ENCODE measurements at places on chromosomes 7 and 10.

DNA sequence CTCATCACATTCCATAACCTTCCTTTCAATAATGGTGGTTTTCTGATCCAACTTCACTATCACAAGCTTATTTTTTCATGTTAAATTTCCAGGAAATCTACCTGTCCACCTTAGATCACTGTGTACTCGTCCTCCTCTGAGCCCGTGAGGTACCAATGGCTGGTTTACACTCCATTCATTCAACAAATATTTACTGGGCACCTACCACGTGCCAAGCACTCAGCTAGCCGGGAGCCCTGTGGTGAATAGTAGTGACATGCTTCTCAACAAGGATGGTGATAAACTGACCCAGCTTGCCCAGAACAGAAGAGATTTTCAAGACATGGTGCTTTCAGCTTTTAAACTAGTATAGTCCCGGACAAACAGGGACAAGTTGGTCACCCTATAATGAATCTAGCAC is 98.2 kb downstream of the FAM204A start:
- DNase-seq = no peak

GRCh38 chr7:111393011-111393754 is 169.1 kb downstream of the IMMP2L start:
- DNase-seq = no peak

GRCh38 chr7:36084485-36085091 is 68.5 kb upstream of the EEPD1 start:
- DNase-seq = no peak

DNA sequence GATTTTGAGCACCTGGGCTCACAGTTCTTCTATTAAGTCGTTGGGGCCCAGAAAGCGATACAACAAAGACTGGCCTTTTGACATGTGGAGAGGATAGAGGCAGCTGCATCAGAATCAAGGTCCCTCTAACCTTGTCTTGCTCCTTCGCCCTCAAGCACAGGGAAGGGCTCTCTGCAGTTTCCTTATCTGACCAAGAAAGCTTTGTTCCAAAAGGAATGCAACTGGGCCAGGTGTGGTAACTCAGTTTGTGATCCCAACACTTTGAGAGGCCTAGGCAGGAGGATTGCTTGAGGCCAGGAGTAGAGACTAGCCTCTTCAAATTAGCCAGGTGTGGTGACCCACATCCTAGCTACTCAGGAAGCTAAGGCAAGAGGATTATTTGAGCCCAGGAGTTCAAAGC is 32.2 kb downstream of the SVOPL start:
- no peak for DNase-seq

GRCh38 chr7:134818613-134819345 is 39.3 kb downstream of the CALD1 start:
- no peak for DNase-seq

GRCh38 chr10:48462482-48463020 is 142.3 kb downstream of the ARHGAP22 start:
- no peak for DNase-seq

DNA sequence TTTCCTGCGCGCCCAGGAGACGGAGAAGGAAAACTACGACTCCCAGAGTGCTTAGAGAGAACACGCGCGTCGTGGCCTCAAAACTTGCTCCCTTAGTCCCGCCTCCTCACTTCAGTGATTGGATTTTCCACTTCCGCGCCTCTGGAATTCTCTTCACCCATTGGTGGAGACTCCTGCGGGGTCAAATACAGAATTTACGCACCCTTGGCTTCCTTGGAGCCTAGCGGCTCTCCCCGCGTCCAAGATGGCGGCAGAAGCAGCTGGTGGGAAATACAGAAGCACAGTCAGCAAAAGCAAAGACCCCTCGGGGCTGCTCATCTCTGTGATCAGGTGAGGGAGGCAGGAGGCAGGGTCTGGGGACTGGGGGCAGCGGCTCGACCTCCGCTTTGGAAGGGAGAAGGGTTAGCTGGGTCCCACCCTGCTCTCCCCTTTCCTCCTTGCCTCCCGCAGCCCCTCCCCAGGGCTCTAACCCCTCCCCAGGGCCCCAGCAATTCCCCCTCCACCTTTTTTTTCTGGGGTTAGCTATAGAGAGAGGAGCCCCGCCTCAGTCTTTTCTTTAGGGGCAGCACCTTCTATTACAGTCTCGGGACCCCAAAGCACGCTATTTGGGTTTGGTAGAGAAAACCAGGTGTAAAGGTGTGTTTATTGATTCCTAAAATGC is at the start of gene EXOC4:
TSS of gene EXOC4 (plus strand) at position 221 of the 661 bp plus-strand sequence.
- DNase-seq = peak; percentile 97

DNA sequence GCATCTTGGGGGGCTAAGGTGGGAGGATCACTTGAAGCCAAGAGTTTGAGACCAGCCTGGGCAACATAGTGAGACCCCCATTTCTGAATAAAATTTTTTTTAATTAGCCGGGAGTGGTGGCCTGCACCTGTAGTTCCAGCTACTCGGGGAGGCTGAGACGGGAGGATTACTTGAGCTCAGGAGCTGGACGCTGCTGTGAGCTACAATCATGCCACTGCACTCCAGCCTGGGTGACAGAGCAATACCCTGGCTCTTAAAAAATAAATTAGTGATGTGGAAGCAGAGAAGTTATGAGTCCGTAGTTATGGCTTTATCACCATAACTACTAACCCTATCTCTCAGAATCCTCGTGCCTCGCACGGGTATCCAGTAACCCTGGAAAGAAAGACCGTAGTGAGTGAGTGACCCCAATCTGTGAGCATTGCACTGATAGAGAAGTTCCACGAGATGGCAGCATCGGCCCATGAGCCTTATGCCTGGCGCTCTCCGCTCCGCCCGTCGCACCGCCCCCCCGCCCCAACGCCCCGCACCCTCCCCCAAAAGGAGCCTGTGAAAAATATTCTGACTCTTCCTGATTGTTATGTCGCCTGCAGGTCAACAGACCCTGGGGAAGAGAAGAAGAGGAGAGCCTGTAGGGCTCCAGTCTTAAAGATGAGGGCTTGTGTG is 4.9 kb upstream of the SLC29A3 start:
- DNase-seq = peak; percentile 63

Data from DND-41 (cell line).